ENCODE measurements at places on chromosomes 5 and 9.

DNA sequence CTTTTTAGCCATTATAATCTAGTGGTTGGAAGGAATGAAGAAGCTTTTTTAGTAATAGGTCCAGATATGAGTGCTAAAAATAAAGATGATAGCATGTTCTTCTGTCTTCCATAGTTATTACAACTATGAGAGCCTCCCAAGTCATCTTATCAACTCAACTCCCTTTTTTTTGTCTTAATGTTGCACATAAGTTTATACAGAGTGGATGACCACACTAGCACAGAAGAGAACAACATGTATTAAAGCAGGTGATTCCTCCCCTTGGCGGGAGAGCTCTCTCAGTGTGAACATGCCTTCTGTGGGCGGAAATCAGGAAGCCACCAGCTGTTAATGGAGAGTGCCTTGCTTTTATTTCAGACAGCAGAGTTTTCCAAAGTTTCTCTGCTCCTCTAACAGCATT is 40.1 kb upstream of the STX17 start:
- no peak for DNase-seq

- no peak for DNase-seq
These were observed 46.2 kb downstream of the SKIC3 start for GRCh38 chr5:95508550-95508949.

GRCh38 chr9:134066913-134067851 is 644 bp downstream of the BRD3 start:
- DNase-seq = no peak

- no peak for DNase-seq
These were observed 121.0 kb downstream of the PDZD2 start for GRCh38 chr5:31759925-31760324.

DNA sequence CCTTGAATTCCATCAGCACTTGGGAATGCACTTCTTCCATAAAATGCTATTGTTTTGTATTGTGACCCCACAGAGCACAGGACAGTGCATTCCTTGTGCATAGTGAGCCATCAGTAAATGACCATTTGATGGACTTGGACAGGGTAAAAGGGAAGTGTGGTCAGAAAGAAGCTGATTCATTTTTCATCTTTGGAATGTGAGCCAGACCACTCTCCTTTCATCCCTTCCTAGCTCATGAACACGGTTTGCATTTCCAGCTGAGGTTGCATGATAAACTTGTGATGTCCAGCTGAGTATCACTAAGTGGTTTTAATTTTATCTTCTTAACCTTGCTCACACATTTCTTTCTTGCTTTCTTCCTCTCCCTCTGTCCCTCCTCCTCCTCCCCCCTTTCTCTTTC is 101.3 kb downstream of the NUDT12 start:
- DNase-seq = no peak

GRCh38 chr5:10632110-10632761 is 68.4 kb downstream of the ANKRD33B start:
- no peak for DNase-seq

GRCh38 chr5:3740546-3741373 is 145.1 kb downstream of the IRX1 start:
- DNase-seq = no peak

GRCh38 chr5:178667101-178667500 is 40.3 kb upstream of the CLK4 start:
- DNase-seq = no peak

- no peak for DNase-seq
These were observed 85.2 kb upstream of the CDH12 start for GRCh38 chr5:22938362-22938761.

- no peak for DNase-seq
These were observed 72.1 kb upstream of the GALNT10 start for GRCh38 chr5:154118385-154118784.

- no peak for DNase-seq
These were observed 37.4 kb downstream of the SNX24 start for GRCh38 chr5:122882831-122883230.

GRCh38 chr9:95572381-95573151 is 55.8 kb upstream of the PTCH1 start:
- DNase-seq = no peak
